ENCODE measurements at places on chromosomes 5 and 9.

- DNase-seq: no peak
Measured at GRCh38 chr5:159681661-159682060, 234.6 kb upstream of the ADRA1B start.

- no peak for DNase-seq
Measured at GRCh38 chr5:1667648-1668140, 131.9 kb downstream of the MRPL36 start.

- no peak for DNase-seq
Measured at GRCh38 chr5:176183321-176184074, 54.7 kb upstream of the SIMC1 start.

DNA sequence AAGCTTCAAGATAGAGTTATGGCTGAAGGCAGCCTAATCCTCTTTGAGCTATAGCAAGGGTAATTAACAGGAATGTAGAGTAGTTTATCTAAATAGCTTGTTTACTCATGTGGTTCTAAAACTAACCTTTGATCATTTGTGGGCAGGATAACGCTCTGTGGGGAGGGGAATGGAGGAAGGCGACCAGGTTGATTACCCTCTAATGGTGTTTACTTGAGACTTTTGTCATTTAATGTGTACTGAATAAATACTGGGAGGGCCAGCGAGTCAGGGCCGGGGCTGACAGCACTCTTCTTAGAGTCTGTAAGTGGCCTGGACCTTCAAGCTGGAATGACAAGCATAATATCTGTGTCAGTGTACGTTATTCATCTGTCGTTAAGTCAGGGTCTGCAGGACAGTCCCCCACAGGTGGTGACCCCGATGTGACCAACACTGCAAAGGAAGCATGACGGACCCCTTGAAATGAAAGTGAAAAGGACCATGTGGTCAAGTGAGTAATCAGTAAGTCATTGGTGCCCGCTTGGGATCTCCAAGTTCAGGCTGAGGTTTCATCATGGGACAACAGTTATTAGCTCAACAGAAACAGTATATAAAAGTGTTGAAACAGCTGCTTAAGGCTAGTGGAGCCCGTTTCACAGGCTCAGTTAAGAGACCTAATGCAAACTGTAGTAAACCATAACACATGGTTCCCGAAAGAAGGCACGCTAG is 162.6 kb downstream of the CPLANE1 start:
- DNase-seq: no peak

GRCh38 chr9:92404042-92404836 is at the start of gene OGN:
OGN (minus strand) TSS chr9:92404578; CDS start chr9:92403407, 1,171 bp downstream.
- no peak for DNase-seq

- no peak for DNase-seq
Measured at GRCh38 chr9:36717276-36717675, 144.6 kb downstream of the MELK start.

GRCh38 chr5:7396713-7397454 is 946 bp downstream of the ADCY2 start:
- DNase-seq: no peak

Measured in CD4-positive, alpha-beta T cell treated with Interleukin-10 for 1 hour (primary cell).